Anterior cingulate cortex (tissue), 58 donors: ENCODE measurements at places on chromosomes 1 and 21.

GRCh38 chr1:83043244-83043643 is 955.7 kb downstream of the TTLL7 start:
- no peak for DNase-seq

GRCh38 chr1:75671708-75672107 is 52.8 kb upstream of the ACADM start:
- no peak for DNase-seq

- DNase-seq = no peak
Measured at GRCh38 chr1:192801451-192801850, 7.4 kb upstream of the RGS2 start.

GRCh38 chr1:183246436-183246835 is 60.4 kb downstream of the LAMC2 start:
- no peak for DNase-seq

DNA sequence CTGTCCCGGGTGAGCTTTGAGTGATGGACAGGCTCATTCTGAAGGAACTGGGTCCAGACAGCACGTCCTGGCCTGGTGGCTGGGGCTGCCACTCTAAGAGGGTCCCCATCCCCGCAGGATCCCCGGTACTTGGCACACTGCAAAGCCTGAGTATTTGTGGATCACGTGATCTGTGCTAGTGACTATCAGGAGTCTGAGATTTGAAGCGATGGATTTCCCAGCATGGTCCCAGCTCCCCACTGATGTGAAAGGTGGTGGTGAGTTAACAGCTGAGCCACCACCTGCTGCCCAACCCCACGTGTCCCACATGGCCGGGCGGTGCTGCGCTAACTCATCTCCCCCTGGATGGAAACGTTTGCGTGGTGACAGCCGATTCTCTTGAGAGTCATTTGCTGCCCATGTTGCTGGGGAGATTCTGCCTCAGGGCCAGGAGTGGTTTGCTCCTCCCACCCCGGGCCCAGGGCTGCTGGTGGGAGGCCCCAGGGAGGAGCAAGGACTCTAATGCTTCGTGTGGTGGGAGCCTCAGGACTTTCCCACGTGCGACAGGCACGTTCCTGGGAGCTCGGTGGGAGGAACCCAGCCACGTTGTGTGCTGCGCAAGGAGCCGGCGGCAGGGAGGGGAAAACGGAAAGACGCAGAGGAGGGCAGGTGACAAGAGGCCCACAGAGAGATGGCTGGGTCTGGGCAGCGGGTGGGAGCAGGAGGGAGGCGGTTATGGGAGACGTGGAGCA is 15.1 kb downstream of the FAAP20 start:
- DNase-seq = no peak

DNA sequence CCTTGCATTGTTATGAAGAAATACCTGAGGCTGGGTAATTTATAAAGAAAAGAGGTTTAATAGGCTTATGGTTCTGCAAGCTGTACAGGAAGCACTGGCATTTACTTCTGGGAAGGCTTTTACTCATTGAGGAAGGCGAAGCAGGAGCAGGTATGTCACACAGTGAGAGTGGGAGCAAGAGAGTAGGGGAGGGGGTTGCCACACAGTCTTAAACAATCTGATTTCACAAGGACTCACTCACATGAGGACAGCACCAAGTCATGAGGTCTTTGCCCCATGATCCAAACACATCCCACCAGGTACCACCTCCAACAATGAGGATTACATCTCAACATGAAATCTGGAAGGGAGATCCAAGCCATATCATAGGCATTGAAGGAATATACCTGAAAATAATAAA is 127.2 kb downstream of the EVI5 start:
- no peak for DNase-seq

DNA sequence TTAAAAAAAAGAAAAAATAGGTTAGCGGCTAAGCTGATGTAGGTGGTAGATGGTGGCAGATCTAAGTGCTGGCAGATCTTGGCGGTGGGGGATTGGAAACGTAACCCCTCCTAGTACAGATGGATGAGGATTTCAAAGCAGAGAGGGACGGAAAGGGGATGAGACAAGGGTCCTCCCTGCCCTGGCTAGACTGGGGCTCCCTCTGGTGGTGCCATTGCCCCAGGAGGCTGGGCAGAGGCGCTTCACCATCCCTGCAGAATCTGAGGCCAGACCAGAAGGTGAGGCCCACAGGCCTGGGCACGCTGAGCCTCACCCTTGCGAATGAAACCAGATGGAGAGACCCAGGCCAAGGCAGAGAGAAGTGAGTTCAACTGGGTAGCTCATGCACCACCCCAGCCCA is 7.0 kb upstream of the PLEKHA6 start:
- DNase-seq = no peak

DNA sequence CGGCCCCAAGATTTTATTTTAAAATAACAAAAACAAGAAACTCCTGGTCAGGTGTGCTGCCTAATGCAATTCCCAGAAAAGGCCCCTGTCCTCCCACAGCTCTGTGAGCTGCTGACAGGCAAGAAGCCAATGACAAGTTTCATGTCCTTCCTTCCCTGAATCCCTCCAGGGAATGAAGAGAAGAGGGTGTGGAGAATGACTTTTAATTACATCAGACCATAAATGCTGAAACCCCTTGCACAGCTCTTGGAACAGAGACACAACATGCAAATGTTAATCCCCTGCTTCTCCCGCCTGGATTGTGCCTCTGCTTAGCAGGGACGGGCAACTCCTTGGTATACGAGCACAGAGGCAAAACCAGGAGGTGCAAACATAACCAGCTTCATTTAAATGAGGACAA is 228.1 kb upstream of the CAMK1G start:
- DNase-seq = no peak

DNA sequence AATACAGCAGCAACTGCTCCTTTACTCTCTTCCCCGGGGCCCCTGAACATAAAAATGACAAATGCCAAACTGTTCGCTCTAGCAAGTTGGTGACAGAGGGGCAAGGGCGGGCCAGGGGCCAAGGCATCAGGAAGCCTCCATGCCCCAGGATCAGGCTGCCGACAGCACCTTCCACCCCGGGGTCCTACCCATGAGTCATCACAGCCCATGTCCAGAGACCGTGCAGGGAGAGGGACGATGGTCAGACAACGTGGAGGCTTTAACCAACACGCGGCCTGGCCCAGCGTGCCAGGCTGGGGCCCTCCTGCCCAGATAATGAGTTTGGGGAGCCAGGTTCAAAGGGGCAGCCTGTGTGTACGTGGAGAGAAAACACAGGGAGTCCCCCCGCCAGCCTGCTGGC is 90.5 kb downstream of the CASZ1 start:
- no peak for DNase-seq

DNA sequence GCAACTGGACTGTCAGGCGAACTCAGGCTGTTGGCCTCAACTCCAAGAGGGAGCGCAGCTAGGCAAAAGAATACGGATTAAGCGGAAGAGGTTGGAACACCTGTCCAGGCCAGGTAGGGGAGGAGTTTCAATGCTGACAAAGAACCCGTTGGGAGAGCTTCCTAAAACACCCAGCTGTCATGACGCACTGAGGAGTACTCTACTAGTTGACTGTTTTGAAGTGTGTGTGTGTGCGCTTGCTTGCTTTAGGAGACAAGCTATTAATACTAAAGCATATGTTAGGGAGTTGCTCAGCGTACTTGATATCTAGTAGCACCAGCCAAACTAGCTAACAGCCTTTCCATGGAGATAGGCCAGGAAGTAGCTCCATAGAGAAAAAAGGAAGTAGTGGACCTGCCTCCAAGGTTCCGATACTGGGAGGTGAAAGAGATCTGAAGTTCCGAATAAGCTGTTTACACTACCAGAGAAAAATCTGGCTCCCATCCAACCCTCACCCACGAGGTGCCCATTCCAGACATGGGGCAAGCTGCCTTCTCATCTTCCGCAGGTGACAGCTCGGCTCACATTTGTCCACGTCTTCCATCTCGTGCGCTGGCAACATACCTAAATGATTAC is 974 bp upstream of the FNBP1L start:
- peak; percentile 30 for DNase-seq

DNA sequence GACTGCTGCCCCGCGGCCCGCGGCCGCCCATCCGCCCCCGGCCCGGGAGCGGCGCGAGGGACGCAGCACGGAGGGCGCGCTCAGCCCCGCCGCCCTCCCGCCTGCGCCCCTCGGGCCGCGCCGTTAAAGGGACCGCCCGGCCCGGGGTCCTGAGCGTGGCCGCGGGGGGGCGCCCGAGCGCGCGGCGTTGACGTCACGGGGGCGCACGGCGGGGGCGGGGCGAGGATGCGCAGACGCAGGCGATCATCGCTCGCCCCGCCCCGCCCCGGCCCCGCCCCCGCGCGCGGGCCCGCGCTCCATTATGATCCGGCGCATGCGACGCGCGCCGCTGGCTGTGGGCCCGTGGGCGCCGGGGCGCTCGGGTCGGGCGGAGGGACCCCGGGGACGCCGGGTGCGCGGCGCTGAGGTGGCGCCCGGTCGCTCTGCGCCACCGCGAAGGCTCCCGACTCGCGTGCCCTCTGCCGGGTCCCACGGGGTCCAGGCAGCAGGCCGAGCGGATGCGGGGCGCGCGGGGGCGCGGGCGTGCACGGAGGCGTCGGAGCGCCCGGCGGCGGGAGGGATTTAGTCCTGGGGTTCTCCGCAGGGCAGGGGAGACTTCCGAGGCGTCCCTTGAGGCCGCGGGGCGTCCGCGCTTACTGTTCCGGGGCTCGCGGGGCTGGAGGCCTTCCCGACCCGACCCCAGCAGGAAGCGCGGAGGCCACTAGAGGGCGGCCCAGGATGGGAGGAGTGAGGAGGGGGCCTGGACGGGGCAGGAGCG is at the start of gene DVL1:
Gene DVL1, minus strand, starts transcription at position 163 of the 757 bp plus-strand sequence. CDS start 353 bp downstream, outside the sequence.
- DNase-seq = peak; percentile 32

DNA sequence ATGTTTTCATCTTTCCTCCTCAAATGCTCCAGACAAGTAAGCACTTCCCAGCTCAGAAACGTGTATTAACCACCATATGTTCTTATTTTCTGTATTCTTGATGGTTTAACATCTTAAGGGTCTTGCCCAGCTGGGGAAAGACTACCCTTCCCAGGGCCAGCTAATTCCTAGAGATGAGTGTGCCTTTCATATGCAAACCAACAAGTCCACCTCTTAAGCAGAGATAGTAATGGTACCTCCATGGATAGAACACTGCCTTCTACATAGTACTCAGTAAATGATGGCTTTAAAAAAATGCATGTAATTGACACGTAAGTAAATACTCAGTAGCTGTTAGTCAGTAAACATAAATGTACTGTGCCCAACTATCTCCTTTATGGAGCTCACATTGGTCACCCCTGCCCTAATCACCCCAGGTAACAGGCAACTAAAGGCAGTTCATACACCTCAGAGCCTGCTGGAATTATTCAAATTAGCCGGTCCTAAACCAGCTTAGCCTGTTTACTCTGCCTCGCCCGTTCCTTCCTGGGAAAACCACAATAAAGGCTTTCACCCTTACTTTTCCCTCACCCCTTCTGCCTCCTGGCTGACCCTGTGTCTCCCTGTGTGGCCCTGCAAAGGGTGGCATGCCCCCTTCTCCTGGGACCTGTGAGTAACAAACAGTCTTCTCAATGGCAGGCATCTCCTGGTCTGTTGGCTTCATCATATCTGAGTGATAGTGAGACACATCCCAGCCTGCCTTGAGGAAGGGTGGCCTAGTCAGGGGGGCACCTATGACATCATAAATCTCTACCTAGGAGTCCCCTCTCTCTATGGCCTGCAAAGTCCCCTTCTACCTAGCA is 40.1 kb upstream of the KLHDC7A start:
- DNase-seq = no peak

GRCh38 chr1:101453844-101454243 is 217.0 kb downstream of the S1PR1 start:
- DNase-seq = no peak

GRCh38 chr1:155909894-155910293 is 1.3 kb downstream of the RIT1 start:
- DNase-seq = no peak

DNA sequence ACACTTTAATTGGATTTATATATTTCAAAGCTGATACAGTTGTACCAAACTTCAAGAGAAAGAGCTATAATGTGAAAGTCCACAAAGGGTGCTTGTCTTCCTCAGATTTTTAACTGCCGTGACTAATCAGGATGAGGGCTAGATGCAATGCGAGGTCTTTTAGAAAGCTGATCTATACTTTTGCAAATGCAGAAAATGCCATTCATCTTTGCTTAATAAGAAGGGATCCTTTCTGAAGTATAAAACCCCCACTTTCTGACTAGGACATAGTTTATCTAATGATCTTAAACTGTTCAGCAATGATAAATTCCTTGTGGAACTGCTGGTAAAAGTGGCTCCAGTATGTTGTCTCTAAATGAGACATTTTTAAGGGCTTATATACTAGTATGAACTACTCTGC is 102.7 kb upstream of the NGF start:
- DNase-seq = no peak

DNA sequence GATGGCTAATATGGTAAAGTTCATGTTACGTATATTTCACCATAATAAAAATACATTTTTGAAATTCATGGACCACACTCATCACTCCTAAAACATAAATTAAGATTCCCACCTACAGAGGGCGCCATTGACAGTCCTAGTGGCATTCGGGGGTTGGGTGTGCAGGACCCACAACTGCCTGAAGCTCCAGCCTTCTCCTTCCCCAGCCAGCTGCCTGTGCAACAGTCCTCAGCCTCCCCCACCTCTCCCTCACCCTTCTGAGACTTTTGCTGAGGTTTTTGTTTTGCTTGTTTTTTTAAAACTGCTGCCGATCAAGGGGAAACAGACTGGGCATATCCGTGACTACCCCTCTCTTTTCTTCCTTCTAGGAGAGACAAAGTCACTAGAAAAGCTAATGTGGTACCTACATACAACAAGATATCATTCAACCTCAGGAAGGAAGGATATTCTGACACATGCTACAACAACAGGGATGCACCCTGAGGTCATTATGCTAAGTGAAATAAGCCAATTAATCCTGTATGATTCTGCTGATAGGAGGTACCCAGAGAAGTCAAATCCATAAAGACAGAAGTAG is 9.2 kb upstream of the EVA1C start:
- DNase-seq = peak; percentile 31

DNA sequence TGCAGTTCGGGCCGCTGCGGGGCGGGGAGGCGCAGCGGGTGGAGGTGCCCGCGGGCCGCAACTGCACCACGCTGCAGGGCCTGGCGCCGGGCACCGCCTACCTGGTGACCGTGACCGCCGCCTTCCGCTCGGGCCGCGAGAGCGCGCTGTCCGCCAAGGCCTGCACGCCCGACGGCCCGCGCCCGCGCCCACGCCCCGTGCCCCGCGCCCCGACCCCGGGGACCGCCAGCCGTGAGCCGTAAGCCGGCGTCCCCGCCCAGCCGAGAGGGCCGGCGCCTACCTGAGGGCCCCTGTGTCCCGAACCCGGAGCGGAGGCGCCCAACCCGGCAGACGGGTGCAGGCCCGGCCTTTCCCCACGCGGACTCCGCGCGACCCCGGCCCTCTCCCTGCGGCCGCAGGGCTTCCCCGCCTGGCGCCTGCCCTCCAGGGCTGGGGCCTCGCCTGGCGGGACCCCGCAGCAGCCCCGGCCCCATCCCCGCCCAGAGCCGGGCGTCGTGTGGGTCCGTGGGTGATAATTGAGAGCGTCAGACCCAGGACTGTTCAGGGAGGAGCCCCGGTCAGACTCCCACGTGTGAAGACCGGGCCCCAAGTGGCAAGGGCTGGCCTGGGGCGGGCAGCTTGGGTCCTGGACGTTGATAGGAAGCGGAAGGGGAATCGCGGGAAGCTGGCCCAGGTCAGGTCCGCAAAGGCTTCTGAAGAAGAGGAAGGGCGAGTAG is 4.2 kb downstream of the VWA1 start:
- no peak for DNase-seq
